ENCODE measurements at places on chromosomes 16 and 17.
A peak's percentile ranks its signal among the peaks of the same experiment; 100 is the strongest.

- no peak for DNase-seq
These were observed 923 bp downstream of the ANKRD13B start for GRCh38 chr17:29593591-29594518.

DNA sequence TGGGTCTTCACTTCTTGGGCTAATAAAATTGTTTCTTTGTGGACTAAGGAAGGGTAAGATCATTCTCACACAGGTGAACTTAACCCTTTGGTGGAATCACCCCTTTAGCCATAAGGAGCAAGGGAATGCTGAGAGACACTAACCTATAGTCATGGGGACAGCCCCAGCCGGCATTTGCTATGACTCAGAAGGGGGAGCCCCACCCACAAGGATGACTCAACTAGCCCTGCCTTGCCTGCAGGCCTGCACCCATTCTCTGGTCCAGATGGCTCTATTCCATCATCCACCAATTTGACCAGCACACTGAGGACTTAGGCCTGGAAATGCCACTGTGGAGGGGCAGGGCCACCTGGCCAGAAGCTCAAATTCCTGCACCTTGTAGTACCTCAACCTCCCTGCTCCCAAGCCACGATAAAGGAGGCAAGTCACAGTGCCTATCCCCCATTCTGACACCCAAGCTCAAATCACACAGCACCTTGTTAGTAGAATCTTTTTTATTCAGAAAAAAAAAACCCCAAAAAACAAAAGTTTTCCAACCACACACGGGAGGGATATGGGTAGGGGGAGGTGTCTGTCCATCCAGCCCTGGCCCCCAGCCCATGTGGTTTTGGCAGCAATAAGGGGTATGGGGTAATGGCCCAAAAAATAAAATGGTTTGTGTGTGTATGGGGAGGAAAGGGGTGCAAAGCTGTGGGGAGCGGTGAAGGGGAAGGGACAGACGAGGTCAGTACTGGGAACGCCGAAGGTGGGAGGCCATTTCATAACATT lies 3.0 kb downstream of the PFN1 start:
- DNase-seq = peak; percentile 72

DNA sequence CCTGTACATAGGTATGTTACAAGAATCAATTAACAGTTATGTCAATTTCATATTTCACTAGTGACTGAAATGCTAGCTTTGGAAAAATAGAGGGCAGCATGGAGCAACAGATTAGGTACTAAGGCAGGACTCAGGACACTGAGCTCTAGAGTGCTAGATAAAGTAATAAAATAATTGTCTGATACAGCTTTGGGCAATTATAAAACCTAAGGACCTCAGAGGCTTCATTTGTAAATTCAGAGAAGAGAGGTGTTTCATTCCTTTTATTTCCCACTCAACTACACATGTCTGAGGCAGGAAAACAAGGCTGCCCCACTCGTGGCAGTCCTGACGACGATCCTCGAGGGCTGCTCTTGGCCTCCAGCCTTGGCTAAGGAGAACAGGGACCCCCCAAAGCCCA lies 81.5 kb downstream of the CA4 start:
- DNase-seq = no peak

DNA sequence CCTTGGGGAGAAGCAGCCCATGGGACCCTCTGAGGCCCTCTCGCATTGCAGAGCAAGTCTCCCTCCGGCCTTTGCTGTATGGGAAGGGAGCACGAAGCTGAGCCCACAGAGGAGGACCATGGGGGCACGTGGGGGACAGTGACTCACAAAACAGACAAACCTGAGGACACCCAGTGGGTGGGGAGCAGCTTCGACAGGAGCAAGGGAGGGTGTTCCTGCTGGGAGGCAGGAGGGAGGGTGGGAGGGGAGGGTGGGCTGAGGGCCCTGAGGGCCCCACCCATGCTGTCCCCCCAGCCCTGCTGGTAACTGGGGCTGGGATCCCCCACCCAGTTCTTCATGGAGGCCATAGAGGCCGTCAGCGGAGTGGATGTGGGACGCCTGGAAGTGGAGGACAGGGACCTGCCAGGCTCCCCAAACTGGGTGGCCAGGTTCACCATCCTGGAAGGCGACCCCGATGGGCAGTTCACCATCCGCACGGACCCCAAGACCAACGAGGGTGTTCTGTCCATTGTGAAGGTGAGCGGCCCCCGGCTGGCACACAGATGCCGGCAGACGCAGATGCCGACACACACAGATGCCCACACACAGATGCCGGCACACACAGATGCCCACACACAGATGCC lies 12.5 kb downstream of the SLC22A31 start:
- no peak for DNase-seq

GRCh38 chr16:57756424-57757325 lies 21.1 kb downstream of the KATNB1 start:
- DNase-seq = no peak

- no peak for DNase-seq
These were observed 452.1 kb upstream of the ASIC2 start for GRCh38 chr17:33745047-33745760.

GRCh38 chr17:9900784-9901183 lies 4.3 kb downstream of the RCVRN start:
- no peak for DNase-seq

GRCh38 chr17:72792771-72793170 lies 299.7 kb downstream of the SLC39A11 start:
- no peak for DNase-seq

DNA sequence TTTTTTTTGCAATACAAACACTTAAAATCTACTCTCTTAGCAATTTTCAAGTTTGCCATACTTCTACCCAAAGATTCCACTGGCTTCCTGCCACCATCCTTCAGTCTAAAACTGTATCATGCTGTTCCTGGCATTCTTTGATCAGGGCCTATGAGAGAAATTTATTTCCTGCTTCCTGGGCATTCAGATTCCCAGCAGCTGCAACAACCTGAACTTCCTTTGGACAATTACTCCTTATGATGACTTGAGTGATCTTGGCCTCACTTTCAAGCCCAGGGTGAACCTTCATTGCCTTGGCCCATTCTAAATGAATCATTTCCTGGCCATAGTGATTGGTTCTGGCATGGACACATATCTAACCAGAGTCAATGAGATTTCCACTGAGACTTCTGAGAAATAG lies 18.0 kb upstream of the MON1B start:
- no peak for DNase-seq

DNA sequence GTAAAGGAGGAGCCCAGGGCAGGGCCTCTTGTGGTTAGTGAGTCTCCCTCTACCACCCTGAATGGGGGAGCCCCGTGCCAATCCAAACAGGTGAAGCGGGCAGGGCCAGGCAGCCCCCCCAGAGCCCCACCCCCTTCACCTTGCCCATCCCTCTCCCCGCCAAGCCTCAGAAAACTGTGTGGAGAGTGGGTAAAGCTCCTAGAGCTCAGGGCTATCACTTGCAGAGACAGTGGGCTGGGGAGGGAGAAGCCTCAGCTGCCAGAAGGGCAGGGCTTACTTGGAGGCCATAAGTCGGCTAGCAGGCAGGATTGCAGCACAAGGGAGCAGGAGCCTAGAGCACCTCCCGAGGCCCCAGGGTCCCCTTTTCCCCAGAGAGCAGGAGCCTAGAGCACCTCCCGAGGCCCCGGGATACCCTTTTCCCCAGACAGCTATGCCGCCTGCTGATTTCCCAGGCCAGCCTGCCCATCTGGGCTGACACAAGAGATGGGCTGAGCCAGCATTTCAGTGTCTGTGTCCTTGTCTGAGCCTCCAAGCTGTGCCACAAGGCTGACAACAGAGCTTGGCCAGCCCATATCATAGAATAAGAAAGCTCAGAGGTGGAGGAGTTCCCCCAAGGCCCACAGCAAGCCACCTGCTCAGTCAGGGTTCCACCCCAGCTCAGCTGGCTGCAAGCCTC lies 6.7 kb upstream of the KRT14 start:
- DNase-seq = no peak

DNA sequence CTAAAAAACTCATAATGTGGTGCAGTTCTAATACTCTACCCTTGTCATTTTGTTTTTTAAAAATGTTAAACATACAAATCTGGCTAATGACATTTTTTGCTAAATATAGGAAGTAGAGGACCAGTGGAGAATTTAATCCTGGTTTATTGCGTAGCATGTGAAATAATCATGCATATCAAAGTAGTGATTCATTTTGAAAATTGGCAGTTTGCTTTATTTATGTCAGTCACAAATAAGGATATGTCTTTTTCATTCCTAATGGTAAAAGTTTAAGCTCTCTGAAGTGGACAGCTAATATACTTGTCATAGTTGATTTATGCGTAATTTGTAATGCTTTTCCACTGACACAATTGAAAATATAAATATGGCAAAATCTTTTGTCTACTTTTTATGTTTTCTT lies 224.2 kb downstream of the BCAS3 start:
- DNase-seq = no peak
